T-helper 22 cell (primary cell): ENCODE measurements at places on chromosomes 5 and 9.

- peak; percentile 8 for DNase-seq
Observed at GRCh38 chr5:43073597-43074546, 33.8 kb upstream of the ANXA2R start.

DNA sequence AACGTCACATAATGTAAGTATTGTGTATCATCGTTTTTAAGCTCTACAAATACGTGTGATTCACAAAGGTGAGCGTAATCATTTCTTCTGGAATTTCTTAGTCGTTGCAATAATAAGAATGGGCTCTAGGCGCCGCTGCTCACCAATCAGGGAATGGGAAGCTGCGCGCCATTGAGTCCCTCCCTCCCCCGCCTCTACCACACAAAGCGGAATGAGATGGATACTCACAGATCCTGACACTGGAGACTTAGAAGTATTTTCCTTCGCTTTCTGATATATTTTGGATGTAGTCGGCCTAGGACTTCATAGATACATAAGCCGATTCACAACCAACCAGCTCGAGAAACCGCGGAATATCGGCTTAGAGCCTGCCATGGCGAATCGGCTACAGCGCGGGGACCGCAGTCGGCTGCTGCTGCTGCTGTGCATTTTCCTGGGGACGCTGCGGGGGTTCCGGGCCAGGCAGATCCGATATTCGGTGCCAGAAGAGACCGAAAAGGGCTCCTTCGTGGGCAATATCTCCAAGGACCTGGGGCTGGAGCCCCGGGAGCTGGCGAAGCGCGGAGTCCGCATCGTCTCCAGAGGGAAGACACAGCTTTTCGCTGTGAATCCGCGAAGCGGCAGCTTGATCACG is at the start of gene PCDHGA11:
TSS of gene PCDHGA11 (plus strand) at position 197 of the 634 bp plus-strand sequence. CDS start at position 374, 177 bp downstream.
- no peak for DNase-seq

- no peak for DNase-seq
Observed at GRCh38 chr9:133888048-133888808, 103.9 kb downstream of the VAV2 start.

DNA sequence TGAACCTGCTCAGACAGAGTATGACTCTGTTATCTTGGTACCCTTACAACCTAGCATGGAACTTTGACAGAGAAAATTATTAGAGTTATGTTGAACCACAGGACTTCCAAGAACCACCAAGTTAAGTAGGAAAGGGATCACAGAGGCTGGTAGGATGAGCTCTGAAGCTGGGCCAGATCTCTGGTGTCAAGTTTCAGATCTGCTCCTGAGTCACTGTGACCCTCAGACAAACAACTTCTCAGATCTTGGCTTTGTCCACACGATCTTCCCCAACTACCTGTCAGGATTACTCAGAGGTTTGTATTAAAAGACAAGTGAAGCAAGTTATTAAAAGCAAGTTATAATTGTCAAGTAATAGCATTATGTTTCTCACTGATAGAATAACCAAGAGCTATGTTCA is 189.0 kb downstream of the SEC61B start:
- no peak for DNase-seq

- DNase-seq = no peak
Observed at GRCh38 chr5:139306628-139307379, 13.3 kb downstream of the MATR3 start.
